ENCODE measurements at places on chromosomes 3 and 15.

- no peak for DNase-seq
These were observed 790 bp downstream of the PARP14 start for GRCh38 chr3:122681284-122681973.

GRCh38 chr3:73652896-73653295 is 28.2 kb upstream of the PDZRN3 start:
- no peak for DNase-seq

GRCh38 chr3:80733522-80734176 is 965.9 kb upstream of the ROBO1 start:
- peak; percentile 27 for DNase-seq

DNA sequence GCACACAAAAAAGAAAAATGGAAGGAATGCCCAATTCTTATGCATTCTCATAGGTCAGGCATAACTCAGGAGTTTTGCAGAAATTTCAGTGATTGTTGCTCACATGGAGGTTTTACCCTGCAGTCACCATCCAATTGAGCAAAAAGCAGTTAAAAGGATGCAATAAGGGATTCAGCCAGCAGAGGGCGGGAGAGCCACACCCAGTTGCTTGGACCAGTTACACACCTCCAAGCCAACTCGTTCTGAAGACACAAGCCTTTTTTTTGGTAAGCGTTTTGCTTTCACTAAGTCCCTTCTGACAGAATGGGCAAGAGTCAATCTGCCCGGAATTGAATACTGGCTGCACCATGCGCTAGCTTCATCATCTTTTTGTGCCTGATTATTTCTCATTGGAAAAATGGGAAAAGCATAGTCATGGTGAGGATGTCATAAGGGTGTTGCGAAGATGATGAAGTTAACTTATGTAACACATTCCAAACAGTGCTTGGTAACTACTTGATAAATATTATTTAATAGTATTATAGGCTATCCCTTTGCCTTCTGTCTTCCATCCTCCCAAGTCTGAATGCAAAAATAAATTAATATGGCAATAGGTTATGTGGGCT is 154.4 kb upstream of the SGO1 start:
- peak; percentile 71 for DNase-seq

DNA sequence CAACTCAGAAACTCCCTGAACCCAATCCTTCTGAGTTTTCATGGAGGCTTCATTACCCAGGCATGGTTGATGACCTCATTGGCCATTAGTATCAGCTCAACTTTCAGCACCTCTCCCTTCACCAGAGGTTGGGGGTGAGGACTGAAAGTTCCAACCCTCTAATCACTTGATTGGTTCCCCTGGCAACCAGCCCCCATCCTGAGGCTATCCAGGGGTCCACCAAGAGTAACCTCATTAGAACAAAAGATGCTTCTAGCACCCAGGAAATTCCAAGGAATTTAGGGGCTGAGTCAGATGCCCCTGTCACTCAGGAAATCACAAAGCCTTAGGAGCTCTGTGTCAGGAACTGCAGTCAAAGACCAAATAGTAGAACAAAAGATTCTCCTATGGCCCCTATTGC is 43.8 kb downstream of the ADAMTSL3 start:
- no peak for DNase-seq

- no peak for DNase-seq
These were observed 218.1 kb downstream of the CLSTN2 start for GRCh38 chr3:140152851-140153639.

- DNase-seq, result no peak
These were observed 35.4 kb downstream of the SMARCC1 start for GRCh38 chr3:47746264-47746663.

DNA sequence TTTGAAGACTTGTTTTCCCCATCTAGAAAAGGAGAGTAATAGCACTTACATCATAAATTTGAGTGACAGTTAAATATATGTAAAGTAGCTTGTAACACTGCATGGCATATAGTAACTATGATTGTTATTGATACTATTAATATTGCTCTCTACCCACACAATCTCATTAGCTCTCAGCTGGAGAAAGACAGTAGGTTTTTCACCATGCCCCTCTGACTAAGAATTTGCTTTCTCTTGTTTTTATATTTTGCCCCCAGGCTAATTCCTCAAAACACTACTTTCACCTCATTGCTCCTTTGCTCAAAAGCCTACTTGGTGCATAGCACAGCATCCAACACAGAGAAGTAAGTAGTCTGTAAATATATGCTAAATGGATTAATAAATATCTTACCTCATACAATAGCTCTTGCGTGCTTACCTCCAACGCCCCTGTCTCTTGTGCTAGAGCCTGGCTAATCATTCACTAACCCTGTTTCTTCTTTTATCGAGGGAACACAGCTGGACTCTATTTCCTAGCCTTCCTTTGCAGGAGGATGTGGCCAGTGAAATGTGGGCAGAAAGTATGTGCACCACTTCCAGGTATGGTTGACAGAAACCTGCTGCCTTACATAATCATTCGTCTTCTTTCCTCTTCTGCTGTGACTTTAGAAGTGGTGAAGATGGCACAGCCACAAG is 190.0 kb downstream of the PLCH1 start:
- no peak for DNase-seq

GRCh38 chr3:64074060-64074459 is 50.8 kb upstream of the PSMD6 start:
- no peak for DNase-seq

DNA sequence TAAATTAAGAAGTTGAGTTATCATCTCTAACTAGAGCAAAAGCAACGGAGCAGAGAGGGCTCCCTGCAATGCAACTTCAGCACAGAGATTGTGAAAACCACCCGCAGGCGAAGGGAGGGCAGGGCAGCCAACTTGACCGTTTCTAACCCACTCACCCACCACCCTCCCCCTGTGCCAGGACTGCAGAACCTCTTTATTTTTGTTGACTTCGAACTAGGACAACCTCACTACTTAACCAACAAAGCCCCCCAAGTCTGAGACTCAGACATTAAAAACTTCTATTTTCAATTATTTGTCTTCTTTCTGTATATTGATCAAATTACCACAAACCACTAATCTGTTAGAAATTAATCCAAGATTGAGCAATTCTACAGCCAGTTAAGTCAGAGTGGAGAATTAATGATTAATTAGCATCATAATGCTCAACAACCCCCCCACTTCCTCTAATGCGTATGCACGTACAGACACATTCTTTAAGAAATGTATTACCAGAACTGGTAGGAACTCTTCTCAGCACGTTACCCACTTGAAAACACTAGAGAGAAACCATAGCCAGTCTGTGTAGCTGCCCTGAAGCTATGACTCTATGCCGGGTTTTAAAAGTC is 2.0 kb downstream of the MGLL start:
- no peak for DNase-seq

DNA sequence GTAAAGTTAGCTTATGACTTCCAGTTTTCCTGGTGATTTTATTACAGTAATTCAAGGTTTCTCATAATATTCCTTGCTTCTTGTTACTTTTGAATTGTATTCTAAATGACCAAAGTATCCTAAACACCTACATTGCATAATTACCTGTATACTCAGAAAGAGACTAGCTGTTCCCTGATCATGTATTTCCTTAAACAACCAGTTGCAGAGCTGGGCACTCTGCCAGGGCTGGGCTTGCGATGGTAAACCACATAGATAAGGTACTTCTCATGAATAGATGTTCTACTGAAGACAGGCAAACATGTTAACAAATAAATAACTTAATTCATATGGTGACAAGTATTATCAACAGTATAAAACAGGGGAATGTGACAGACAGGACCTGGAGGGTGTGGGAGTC is 142.3 kb upstream of the WNT5A start:
- DNase-seq, result no peak

- no peak for DNase-seq
These were observed 499.6 kb upstream of the CCDC54 start for GRCh38 chr3:106877627-106878026.

DNA sequence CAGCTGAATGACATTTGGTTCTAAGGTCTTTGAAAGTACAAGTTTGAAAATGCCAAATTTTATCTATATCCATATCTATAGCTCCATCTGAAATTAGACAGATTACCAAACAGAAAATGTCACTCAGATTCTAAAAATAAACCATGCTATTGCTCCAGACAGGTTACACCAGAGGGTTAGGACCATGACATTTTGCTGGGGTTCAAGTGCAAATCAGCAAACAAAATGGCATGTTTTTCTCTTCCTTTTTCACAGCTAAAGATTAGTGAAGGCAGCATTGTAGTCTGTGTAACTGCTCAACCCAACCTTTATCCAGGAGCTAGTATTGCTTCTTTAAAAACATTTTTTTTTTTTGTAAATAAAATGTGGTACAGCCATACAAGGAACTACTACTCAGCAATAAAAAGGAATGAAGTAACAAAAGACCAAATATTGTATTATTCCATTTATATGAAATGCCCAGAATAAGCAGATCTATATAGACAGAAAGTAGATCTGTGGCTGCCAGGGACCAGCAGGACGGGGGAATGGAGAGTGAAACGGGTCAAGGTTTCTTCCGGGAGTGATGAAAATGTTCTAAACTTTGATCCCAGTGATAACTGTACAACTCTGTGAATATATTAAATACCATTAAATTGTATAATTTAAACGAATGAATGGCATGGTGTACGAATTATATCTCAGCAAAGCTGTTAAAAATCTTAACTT is 18.2 kb downstream of the VGLL4 start:
- no peak for DNase-seq

DNA sequence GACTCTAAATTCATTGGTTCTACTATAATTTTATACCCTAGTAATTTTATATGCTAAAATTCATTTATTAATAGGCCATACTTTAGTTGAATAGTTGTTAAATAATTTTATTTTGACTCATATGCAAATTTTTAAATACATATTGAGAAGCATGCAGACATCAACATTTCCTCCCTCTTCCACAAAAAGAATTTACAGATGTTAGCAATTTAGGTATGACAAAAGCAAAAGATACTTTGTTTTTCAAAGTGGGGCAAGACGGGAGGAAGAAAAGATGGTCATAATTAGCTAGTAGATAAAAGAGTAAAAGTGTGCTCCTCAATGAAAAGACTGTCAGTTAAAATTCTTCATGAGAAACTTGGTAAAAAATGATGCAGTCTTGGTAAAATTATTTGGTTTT is 148.9 kb upstream of the TSPAN3 start:
- no peak for DNase-seq

- DNase-seq, result no peak
These were observed 111.5 kb upstream of the MEF2A start for GRCh38 chr15:99454107-99454809.

DNA sequence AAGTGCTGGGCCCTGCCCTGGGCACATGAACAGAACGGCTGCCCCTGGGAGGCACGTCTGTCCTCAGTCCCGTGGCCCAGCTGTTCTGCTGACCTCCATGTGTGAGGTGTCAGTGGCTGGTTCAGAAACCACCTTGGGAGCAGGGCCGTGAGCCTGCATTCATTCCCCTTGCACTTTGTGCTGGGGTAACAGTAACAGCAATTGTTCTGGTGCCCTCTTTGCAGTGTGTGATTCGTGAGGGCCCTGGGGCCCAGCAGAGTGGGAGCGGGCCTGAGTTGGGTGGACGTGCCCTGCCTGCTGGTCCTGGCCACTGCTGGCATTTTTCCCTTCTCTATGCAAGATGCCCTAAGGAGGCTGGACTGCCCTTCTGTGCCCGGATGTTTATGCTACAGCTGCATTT is 50.4 kb upstream of the MYZAP start:
- no peak for DNase-seq

GRCh38 chr3:74693251-74693650 is 78.8 kb upstream of the CNTN3 start:
- DNase-seq, result no peak

GRCh38 chr15:25339431-25339830 is 99.4 kb downstream of the UBE3A start:
- DNase-seq, result no peak

GRCh38 chr3:119637679-119638477 is 22.5 kb downstream of the POPDC2 start:
- DNase-seq, result no peak

DNA sequence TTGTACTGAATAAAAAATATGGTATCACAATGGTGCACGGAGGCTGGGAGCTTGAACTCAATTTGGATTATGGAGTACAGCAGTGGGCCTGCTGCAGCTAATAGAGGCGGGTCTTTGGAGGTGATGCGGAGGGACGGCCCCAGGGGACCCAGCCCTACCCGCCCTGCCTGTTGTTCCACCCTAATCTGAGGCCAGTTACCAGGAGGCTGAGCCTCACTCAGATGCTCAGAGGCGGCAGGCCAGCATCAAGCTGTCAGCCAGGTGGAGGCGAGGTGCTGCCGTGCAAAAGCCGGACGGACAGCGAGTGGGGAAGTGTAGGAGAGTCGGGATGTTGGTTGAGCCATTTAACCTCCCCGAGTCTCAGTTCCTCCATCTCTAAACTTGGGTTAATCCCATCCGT is 218.5 kb upstream of the RGMA start:
- DNase-seq, result no peak

- DNase-seq, result no peak
These were observed 84.8 kb downstream of the ARPP21 start for GRCh38 chr3:35724106-35724505.

DNA sequence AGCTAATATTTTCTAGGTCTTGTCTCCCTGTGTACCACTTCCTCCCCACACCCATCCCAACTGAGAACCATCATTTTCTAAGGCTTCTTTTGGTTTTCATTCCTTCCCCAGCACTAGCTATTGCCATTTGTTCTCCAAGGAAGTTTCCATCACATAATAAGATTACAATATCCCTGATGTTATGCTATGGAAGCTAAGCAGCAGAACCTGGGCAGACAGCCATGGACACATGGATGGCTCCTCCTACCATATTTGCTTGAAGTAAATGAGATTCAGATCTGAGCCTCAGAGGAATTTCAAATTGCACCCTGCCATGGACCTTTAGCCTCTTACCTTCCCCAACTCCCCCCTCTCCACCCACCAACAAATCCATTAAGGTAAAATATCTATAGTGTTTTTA is 31.5 kb downstream of the GASK1A start:
- no peak for DNase-seq

DNA sequence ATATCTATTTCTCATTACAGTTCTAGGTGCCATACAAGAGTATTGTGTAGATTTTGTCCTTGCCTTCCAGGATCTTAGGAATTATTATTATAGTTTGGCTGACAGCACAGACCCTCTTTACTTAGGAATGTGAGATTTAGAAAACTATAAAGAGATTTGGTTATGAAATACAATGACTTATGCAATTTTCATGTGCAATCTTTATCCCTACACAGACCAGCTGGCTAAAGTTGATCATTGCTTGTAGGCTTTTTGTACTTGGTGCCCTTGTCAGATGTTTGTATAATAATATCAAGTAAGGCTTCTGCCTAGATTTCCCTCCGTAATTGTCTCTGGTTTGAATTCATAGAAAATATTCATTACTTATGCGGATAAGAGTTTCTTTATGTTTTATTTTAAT is 174.5 kb upstream of the GAP43 start:
- DNase-seq, result no peak

- DNase-seq, result no peak
These were observed 3.2 kb upstream of the FSIP1 start for GRCh38 chr15:39785841-39786240.

GRCh38 chr3:135023996-135024658 is 229.1 kb downstream of the EPHB1 start:
- no peak for DNase-seq

All from progenitor cell of endocrine pancreas (in vitro differentiated cells).